ENCODE measurements at places on chromosomes 11 and 22. TPM values are rescaled to one million over a fixed set of nuclear protein-coding genes. Genes with fewer than 3 reads are reported as not detected.

Gene VPREB1
- total RNA-seq, result not detected

DNA sequence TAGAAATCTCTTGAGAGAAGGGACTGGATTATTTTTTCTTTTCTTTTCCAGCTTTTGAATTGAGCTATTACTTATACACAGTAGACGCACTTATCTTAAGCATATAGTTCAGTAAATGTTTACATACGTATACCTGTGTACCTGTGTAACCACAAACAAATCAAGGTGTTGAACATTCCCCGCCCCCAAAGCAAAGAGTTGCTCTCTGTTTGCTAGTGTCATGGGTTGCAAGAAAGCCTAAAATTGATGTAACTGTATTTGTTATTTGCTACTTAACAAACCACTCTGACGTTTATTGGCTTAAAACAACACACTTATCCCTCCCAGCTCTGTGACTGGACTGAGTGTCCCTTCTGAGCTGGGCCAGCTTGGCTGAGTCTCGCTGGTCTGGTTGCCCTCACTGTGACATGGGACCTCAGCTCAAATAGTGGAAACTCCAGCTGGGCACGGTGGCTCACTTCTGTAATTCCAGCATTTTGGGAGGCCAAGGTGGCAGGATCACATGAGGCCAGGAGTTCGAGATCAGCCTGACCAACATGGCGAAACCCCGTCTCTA, 25.4 kb upstream of the CABP2 start:
- DNase-seq, result no peak

Gene CCDC73
- not detected for total RNA-seq

GRCh38 chr11:45305874-45306623, 19.9 kb upstream of the SYT13 start:
- DNase-seq, result no peak

DNA sequence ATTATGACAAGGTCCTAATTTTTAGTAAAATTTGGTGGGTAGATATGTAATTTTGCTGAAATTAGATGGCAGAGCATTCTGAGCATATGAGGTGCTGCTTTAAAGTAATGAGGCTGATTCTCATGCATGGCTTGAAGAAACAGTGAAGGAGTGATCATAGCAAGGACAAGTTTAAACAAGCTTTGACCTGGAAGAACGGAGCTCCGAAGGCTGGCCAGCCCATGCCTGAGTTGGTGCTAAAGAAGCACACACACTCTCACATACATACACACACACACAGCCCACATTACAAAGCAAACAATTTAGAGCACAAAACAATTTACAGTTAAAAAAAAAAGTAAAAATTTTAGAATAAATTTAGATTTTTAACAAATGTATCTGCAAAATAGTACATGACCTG, 150.7 kb downstream of the DCDC1 start:
- DNase-seq, result no peak

Gene NFAM1
- 3.9 TPM for total RNA-seq

- no peak for DNase-seq
Measured at GRCh38 chr11:103650330-103650729, 386.1 kb upstream of the DDI1 start.

DNA sequence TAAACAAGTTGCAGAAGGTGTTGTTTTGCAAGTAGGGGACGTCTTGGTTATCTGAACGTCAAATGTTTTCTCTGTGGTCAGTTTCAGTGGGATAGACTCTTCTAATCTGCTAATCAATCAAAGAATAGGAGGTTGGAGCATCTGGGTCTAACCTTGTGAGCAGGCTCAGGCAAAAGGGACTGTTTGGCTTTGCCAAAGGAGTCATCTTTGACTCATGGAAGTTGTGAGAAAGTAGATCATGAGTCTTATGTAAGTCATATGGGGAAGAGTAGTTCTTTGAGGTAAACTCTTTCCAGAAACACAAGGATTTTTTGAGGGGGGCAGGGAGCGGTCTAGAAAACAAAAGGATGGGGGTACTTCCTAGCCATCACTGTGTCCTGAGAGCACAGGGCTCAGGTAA, 27.1 kb upstream of the TOP3B start:
- no peak for DNase-seq

Gene APLNR
- total RNA-seq, result 4.0 TPM

- no peak for DNase-seq
Measured at GRCh38 chr22:36946421-36947158, 33.2 kb downstream of the CSF2RB start.

GRCh38 chr22:50250555-50251476, at the start of gene HDAC10:
Gene HDAC10 (minus strand): TSS chr22:50251265. CDS start chr22:50251032, 233 bp downstream.
- peak; percentile 83 for DNase-seq

Gene YPEL4
- 1.9 TPM for total RNA-seq

- no peak for DNase-seq
Measured at GRCh38 chr11:27020751-27021150, 19.9 kb upstream of the BBOX1 start.

- DNase-seq, result peak; percentile 54
Measured at GRCh38 chr11:62708793-62709192, 1.3 kb downstream of the GNG3 start.

DNA sequence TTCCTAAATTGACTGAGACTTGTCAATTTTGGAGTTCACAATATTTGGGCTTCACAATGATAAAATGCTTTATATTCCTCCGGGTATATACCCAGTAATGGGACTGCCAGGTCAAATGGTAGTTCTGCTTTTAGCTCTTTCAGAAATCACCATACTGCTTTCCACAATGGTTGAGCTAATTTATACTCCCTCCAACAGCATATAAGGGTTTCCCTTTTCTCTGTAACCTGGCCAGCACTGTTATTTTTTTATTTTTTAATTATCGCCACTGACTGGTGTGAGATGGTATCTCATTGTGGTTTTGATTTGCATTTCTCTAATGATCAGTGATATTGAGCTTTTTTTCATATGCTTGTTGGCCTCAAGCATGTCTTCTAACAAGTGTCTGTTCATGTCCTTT, 21.8 kb downstream of the NARS2 start:
- no peak for DNase-seq

DNA sequence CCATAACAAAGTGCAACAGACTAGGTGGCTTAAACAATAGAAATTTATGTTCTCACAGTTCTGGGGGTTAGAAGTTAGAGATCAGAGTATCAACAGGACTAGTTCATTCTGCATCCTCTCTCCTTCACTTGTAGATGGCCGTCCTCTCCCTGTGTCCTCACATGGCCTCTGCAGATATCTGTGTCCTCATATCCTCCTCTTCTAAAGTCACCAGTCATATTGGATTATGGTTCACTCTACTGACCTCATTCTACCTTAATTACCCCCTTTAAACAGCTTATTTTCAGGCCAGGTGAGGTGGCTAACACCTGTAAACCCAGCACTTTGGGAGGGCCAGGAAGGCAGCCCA, 135.1 kb downstream of the RAB38 start:
- DNase-seq, result no peak

Measured in mucosa of gallbladder (tissue), 1 donor.